ENCODE measurements at places on chromosomes 1 and 21.

DNA sequence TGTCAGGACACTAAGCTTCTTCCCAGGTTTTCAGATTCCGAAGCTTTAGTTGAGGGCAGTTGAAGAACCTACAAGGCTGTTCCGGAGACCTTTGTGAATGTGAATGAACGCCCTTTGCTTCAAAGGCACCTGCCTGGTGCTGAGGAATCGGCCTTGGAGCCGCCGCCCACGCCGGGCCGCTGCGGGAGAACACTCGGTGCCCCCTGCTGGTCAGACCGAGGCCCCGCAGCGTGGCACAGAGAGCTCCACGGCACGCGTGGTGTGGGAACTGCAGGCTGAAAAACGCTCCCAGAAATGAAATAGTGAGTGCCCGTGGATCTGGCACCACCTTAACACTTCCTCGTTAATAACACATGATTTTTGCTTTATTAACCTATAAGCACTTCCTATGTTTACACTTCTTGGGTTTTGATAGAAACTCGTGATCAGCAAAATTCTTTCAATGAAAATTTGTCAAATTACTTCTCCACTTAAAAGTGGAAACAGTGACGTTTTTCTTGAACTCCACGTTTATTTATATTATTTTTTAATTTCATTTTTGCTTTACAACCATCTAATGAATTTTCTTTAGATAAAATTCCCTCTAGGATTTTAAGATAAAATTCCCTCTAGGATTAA lies 460.6 kb downstream of the DSCAM start:
- peak; percentile 1 for DNase-seq

- DNase-seq, result no peak
Measured at GRCh38 chr1:174448974-174449373, 1.2 kb downstream of the GPR52 start.

DNA sequence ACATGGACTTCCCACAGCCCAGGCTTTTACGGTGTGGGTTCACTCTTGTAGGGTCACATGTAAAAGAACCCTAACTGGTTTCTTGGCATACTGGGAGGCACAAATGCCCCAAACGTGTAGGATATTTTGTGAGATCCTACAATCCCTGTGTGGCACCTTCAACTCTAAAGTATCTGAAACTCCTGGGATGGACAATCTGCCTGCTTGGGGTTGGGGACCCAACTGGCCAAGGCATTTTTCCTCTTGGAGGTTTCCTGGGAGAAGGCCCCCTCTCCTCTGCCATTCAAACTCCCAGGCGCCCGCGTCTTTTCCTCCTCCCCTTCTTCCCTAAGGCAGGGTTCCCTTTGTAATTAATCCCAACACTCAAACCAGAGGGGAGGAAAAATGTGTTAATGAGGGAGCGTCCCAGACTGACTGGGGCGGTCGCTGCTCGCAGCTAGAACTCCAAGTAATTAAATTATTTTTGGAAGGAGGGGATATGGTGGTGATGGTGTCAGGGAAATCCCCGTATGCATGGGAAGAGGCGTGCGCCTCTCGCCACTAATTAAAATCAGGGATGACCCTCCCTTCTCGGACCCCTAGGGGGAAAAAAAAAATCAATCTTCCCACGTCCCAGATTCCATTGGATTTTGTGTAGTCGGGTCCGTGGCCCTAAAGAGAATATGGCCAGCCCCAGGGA lies 681 bp upstream of the VANGL2 start:
- DNase-seq, result no peak

GRCh38 chr1:234246638-234247116 lies 126.6 kb upstream of the COA6 start:
- DNase-seq, result no peak

DNA sequence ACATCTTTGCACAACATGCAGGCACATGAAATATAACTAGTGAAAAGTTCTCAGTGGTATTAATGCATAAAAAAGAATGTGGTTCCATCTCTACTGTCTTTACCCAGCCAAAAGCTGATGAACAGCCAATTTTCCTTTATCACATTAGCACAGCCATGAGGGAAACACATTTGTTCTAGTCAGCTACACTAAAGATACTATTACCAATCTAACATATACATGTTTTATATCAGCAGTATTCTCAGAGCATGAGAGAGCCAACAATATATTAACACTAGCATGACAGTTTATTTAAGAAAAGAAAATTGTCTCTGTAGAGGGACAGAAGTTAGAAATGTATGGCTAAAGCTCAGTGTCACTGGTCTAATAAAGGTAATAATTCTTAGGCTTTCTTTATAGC lies 56.3 kb downstream of the USH2A start:
- no peak for DNase-seq

DNA sequence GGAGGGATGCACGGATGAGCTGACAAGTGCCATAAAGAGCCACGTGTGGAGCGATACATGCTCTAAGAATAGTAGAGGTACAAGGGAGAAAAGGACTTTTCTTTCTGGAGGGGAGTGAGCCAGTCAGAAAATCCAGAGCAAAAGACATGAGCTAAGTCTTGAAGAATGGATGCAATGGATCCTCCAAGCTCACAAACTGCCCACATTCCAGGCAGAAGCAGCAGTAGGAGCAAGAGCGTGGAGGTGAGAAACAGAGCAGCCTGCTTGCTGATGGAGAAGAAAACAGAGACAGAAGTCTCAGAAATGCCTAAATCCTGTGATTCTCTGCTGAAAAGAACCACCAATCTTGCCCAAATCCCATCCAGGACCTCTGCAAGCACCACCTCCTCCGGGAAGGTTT lies 78.2 kb upstream of the RALGPS2 start:
- no peak for DNase-seq

DNA sequence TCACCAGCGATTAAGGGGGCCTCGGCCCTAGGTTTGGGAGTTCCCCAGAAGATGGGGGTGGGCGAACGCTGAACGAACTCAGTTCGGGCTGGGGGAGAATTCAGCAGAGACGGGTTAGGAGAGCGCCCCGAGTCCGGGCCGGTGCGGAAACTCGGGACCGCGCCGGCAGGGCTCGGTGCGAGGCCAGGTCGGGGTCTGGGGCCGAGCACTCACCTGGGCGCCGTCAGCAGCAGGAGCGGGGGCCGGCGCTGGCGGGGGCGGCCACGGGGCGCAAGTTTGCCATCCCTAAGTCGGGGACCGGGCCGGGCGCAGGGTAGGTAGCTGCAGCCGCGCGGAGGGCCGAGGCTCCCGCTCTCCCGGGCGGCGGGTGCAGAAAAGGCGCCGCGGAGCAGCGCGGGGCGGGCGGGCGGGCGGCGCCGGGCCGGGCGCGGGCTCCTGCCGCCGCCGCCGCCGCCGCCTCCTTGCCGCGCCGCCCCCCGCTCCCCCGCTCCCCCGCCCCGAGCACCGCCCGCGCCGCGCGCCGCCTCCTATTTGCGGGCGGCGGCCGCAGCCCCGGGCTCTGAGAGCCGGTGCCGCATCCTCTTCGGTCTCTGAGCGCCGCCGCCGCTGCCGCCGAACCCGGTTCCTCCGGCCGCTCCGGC lies 349 bp downstream of the ADGRB2 start:
- no peak for DNase-seq

DNA sequence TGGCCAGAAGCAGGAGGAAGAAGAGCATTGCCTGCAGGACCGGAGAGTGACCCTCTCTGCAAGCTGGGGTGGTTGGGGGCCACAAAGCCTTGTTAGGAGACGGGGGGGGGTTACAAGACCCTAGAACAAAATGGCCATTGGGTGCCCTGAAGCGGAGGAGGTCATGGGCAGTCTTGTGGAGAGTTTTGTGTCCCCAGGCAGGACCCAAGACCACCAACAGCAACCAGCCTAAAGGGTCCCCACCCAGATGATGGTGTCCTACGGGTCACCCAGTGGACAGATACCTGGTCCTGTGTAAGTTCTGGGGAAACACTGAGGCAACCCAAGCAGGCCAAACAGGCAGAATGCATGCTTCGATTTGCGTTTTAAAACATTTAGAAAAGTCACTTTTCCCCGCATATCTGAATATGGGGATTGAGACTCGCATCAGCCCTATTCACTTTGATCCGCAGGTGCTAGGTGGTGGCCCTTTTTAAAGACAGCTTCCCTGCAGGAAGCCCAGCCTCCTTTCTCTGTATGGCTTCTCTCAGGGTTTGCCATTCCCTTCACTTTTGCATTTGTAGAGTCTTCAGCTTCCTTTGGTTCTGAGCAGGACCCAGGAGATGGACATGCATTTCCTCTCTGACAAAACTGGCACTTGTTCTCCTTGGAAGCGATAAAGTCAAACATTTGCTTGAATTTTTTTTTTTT lies 21.1 kb downstream of the GNG4 start:
- no peak for DNase-seq

DNA sequence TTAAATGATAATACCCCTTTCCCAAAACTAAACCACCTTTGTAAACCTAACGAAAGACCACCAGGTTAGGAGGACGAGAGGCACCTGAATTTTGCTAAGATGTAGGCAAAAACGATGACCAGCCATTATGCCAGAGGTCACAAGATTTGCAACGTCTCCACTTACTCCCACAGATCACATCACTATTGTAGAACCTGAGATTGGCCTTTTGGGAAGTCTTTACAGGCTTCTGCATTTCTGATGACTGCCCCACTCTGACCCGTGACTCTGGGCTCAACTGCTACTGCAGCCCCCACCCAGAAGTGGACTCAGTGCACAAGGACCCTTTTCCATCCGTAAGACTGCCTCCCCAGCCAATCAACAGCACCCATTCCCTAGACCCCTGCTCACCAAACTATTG lies 36.4 kb upstream of the COL6A2 start:
- DNase-seq, result no peak

DNA sequence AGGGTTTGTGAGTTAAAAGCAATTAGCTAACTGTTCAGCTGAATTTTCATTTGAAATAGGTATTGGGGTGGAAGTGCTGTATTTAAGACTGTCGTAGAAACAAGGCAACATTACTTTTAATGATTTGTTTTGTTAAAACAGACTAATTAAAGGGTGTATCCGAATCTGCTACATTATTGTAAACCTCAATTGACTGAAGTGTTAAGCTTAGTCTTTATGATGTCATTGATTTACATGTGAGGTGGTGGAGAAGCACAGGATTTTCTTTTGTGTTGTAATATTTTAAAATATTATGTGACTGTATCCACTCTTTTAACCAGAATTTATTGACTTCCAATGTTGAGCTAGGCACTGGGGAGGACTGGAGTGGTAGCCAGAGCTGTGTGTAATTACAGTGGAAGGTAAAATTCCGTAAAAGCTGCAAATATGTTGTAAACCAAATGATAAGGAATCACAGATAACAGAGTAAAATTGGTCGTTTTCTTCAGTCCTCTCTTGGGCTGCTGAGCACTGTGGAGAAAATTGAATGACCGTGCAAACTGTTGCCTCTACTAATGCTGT lies 1.6 kb downstream of the HOOK1 start:
- no peak for DNase-seq

DNA sequence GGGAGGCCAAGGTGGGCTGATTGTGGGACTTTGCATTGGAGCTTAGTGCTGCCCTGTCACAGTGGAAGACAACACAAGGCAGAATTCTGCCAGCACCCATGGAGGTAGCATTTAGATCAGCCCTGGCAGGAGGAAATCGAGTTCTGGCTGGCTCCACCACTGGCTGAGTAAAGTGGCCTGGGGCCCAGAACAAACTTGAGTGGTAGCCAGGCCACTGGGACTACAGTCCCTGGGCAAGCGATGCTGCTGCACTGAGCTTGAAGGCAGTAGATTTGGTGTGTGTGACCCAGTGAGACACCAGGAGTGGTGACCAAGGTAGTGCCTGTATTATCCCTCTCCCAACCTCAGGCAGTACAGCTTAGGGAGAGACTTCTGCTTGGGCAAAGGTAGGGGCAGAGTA lies 22.5 kb upstream of the UHMK1 start:
- no peak for DNase-seq

- peak; percentile 63 for DNase-seq
Measured at GRCh38 chr21:42460391-42461184, 35.4 kb downstream of the RSPH1 start.

GRCh38 chr1:245235156-245235555 lies 80.4 kb downstream of the KIF26B start:
- no peak for DNase-seq

- DNase-seq, result no peak
Measured at GRCh38 chr1:62732331-62732730, 44.1 kb upstream of the DOCK7 start.

DNA sequence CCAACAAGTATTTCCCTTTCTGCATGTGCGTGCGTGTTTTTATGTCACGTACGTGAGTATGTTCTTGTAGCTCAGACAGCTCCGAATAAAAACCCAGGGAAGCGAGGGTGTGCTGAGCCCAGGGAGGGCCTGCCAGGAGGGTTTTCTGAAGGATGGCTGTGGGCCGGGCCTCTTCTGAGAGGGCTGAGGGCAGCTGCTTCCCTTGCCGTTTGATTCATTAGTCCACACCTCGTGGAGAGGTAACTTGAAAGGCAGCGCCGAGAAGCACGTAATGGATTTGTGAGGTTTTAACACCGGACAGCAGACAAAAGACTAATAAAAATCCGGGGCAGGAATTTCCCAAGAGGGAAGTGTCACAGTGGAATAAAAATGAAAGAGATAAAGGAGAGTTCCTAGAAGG lies 29.5 kb downstream of the CD247 start:
- no peak for DNase-seq

GRCh38 chr1:115647919-115648650 lies 6.3 kb downstream of the VANGL1 start:
- no peak for DNase-seq

DNA sequence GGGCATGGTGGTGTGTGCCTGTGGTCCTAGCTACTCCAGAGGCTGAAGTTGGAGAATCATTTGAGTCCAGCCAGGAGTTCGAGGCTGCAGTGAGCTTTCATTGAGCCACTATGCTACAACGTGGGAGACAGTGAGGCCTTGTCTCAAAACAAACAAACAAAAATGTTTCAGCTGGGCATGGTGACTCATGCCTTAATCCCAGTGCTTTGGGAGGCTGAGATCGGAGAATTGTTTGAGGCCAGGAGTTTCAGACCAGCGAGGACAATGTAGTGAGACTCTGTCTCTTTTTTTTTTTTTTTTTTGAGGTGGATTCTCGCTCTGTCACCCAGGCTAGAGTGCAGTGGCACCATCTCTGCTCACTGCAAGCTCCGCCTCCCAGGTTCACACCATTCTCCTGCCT lies 5.0 kb upstream of the RPL5 start:
- DNase-seq, result no peak

GRCh38 chr1:217876896-217877295 lies 245.8 kb downstream of the SPATA17 start:
- DNase-seq, result no peak

DNA sequence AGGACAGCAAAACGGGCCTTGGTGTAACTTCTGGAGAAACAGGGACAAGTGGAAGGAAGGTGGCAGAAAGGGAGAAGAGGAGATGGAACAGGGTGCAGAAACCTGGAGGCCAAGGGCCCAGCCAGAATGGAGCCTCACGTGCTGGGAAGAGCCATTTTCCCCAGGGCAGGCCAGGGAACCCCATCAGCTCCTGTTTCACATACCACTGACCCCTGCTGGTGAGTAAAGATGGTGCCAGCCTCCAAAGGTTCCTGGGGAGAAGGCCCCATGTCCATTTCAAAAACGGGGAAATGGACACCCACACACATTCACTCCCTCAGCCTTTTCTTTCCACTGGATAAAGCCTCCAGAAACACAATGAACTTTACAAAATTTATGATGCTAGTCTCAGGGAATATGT lies 57.6 kb upstream of the JUN start:
- no peak for DNase-seq

DNA sequence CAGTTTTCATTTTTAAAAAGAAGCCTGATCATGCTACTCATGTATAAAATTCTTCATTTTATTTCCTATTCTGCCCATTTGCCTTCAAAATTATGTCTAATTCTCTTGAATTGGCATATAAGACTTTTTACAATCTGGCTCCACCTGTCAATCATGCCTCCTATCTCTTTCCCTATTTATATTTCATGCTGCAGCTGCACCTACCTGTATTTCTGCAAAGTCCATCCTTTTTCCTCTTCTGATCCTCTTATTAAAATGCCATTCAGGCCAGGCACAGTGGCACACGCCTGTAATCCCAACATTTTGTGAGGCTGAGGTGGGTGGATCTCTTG lies 30.6 kb upstream of the UAP1 start:
- DNase-seq, result no peak

GRCh38 chr1:31867546-31867945 lies 51.7 kb upstream of the SPOCD1 start:
- no peak for DNase-seq
